SHP77 (cell line): ENCODE measurements at places on chromosomes 6 and 20.
A peak's percentile ranks its signal among the peaks of the same experiment; 100 is the strongest.

- DNase-seq: no peak
These were observed 300.4 kb downstream of the C6orf118 start for GRCh38 chr6:165008971-165009370.

DNA sequence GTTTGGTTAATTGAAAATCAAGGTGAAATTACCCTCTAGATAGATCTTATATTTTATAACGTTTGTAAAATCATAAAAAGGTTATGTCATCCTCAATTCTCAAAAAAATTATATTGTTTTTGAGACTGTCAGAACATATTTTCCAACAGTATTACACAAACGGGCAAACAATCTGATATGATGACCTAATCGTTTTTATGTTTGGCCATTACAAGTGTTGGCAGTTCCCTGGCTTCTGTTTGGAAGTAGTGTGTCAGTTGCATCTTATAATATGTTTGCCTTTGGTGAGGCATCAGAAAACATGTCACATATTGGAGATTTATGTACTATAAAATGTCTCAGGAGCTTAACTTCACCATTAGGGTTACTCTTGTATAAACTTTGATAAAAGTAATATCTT, 308.1 kb upstream of the EPHA7 start:
- DNase-seq: no peak

GRCh38 chr6:113306552-113307145, 550.5 kb upstream of the MARCKS start:
- DNase-seq: no peak

DNA sequence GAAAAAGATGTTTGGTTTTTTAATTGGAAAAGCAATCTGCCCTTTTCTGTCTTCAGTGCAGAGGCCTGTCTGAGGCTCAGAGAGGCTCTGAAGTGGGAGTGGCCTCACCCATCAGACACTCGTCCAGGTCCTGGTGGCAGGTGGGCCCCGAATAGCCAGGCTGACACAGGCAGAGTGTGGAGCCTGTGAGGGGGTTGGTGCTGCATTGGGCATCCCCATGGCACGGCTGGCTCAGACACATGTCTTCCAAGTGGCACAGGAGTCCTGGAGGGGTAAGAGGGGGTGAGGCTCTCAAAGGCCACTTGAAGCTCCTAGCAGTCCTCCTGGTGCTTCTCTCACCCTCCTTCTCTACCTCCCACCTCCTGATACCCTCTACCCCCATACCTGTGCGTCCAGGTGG, 3.8 kb downstream of the NOTCH4 start:
- no peak for DNase-seq

DNA sequence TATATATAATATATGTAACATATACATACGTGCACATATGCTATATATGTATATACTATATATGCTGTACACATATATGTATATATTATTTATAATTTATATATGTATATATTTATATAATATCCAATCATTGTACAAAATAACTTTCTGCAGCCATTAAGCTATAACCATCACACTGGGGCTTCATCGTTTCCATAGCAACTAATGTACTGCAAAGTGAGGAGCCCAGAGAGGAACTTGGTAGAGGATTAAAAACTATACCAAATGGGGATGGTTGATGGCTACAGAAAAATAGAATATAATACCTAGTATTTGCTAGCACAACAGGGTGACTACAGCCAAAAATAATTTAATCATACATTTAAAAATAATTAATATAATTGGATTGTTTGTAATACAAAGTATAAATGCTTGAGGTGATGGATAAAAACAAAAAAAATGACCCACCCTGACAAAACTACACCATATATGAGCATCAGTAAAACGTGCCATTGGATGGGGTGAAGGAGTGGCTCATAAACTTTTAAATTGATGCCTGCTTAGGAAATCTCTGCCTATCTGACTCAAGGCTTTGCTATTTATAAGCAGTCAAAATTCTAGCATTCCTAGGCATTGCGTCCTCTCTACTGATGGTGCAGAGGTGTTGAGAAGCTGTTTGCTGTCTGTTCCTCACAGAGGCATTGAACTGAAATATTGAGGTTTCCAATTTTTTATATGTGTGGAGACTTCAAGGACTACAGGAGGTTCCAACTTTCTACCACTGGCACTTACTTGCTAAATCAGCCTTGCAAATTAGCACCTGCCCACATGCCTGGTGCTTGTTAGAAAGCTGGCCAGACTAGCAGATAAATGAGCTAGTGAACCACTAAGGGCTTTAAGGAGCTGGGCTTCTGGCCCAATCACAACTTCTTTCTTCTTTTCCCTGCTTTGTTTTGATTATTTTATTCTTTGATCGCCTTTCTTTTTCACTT, 190.1 kb downstream of the SCP2D1 start:
- no peak for DNase-seq

- DNase-seq: peak; percentile 46
These were observed 62.4 kb downstream of the TENT5A start for GRCh38 chr6:81690073-81690472.

GRCh38 chr20:49909499-49910339, 5.6 kb downstream of the SPATA2 start:
- no peak for DNase-seq

GRCh38 chr6:129491436-129491835, 218.5 kb downstream of the ARHGAP18 start:
- no peak for DNase-seq

- DNase-seq: no peak
These were observed 50.0 kb upstream of the SUPT3H start for GRCh38 chr6:45427726-45428125.

- no peak for DNase-seq
These were observed 39.2 kb upstream of the ZNF831 start for GRCh38 chr20:59124296-59125029.

- DNase-seq: no peak
These were observed 19.1 kb upstream of the MYLIP start for GRCh38 chr6:16109659-16110305.

GRCh38 chr6:12298995-12299394, 8.8 kb downstream of the EDN1 start:
- DNase-seq: no peak

DNA sequence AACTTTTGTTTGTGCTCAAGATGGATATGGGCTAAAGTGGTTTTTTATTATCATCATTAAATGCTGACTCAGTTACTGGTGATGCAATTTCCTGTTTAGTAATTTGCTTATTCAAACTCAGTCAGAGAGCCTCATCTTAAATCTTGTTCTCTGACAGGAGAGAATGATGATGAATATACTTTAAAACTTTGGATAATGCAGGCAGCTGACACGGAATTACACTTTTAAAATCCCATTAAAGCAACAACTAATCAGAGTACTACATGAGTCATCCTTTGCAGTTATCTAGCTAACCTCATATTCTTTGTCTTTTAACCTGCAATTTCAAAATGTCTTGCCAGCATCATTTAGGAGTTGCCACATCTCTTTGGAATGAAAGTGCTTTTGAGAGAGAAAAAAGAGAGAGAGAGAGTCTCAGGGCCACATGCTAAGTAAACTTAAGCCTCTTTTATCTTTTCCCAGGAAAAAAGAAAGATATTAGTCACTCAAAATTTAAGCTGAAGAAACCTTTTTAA, 9.2 kb upstream of the C6orf141 start:
- DNase-seq: no peak

- no peak for DNase-seq
These were observed 10.9 kb upstream of the NCOA3 start for GRCh38 chr20:47490795-47491194.

- DNase-seq: no peak
These were observed 66.6 kb upstream of the FAM184A start for GRCh38 chr6:119145111-119145510.
